ENCODE measurements at places on chromosomes 13 and 19.

DNA sequence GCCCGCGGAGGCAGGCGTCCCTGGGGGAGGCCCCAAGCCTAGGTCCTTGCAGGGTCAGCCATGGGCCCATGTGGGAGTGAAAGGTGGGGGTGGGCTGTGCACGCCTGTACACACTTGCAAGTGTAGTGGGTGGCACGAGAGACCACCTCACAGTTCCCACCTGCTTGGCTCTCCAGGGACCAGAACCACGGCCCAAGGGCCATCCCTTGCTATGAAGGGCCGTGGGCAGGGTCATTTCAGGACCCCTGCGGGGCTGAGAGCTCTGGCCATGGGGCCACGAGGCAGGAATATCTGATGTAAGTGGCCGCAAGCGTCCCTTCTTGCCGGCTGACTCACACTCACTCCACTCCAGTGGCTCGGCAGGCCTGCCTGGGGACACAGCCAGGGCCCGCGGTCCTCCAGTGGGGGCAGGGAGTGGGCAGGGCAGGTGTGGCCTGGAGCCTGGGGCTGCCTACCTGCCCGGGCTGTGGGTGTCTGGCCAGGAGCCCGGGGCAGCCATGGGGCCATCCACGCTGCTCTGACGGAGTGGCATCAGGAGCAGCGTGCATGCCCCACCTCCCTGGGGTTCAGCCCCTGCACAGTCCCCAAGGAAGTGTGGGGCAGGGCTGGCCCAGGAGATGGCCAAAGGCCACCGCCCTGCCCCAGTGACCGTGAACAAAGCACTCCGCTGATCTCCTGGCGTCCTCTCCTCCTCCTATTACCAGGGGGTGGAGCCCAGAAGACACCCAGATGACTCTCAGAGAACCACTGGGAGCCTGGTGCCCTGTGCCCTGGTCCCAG, 8.6 kb upstream of the MKNK2 start:
- DNase-seq = peak; percentile 65

DNA sequence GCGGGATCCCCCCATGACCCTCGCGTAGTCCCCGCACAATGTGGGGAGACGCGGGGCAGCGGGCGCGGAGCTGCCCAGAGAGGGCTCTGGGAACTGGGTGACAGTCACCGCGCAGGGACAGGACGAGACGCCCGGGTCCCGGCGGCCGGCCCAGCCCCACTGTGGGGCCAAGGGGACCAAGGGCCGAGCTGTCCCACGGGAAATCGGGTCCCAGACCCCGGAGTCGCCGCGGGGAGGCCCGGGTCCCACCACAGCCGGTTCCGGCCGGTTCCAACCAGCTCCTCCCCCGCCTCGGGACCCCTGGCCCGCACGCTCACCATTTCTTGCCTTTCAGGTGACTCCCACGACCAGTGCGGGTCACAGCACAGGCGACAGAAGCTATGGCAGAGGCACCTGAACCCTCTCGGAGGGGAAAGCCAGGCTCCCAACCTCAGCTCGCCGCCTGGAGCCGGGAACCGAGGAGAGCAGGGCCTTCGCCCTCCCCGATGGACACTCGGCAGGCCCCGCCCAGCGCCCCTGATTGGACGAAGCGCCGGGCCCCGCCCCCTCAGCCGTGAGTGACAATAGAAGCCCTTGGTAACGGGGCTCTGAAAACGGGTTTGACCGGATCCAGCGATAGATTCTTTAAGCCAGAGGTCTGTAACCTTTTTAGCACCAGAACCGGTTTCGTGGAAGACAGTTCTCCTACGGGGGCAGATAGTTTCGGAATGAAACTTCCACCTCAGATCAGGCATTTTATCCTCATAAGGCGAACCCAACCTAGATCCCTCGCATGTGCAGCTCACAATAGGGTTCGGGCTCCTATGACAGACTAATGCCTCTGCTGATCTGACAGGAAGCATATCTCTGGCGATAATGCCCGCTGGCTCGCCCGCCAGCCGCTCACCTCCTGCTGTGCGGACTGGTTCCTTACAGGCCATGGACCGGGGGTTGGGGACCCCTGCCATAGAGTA, at the start of gene ZNF433:
Gene ZNF433 (minus strand): TSS at position 460 of the 953 bp plus-strand sequence. CDS start 140 bp downstream, at position 320.
- peak; percentile 96 for DNase-seq

- no peak for DNase-seq
Measured at GRCh38 chr13:20206698-20207235, 14.0 kb upstream of the GJB2 start.

DNA sequence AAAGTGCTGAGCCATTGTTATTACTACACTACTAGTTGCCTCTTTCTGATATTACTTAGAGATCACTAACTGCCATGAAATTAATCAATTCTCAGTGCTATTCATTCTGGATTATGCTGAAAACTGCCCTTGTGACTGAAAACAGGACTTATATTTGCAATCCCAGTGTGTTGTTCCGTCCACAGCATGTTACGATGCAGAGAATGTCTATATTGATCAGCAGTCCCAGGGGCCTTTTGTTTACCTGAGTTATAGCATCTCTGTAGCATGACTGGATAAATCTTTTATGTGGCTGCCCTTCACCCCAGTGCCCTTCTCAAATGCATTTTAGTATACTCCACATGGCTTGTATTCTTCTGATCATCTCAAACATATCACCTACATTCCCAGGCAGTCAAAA, 251.0 kb downstream of the GPC5 start:
- no peak for DNase-seq

GRCh38 chr13:91758724-91759123, 360.3 kb downstream of the GPC5 start:
- no peak for DNase-seq

DNA sequence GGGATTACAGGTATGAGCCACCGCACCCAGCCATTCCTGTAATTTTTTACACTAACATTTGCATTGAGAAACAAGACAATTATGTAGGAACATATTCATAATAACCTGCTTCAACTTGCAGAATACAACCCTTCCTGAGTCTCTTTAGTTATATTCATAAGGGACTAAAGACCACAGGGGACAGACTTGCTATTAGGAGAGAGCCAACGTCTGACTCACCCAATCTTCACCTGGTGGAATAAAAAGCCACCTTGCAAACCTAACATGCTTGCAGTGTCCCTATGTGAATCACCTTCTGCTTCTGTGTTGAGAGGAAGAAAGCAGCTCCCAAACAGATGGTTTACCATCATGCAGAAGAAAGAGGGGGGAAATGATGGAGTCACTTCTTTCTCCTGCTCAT, 456.1 kb downstream of the PCDH9 start:
- no peak for DNase-seq

Data from WERI-Rb-1 (cell line).